ENCODE measurements at places on chromosomes 11 and 22. TPM values are rescaled to one million over a fixed set of nuclear protein-coding genes. Genes with fewer than 3 reads are reported as not detected.

GRCh38 chr11:64870176-64870892 lies 8.1 kb downstream of the EHD1 start:
- peaks cover 91% of the 10 kb centered on the region for H3K4me1 ChIP-seq
- no peak for DNase-seq
- no peaks in the 10 kb centered on the region for H3K36me3 ChIP-seq
- peak overlapping the region; percentile 22 for H3K4me3 ChIP-seq
- H3K27ac ChIP-seq, result peak overlapping the region; percentile 78

MOGAT2 gene
- 0.27 TPM for total RNA-seq

DGCR6 gene
- total RNA-seq, result 6.4 TPM

PRAME gene
- not detected for total RNA-seq

- H3K27ac ChIP-seq, result no peak overlapping the region
- no peak overlapping the region for H3K4me3 ChIP-seq
- no peaks in the 10 kb centered on the region for H3K4me1 ChIP-seq
- H3K27me3 ChIP-seq, result no peaks in the 10 kb centered on the region
- no peaks in the 10 kb centered on the region for H3K36me3 ChIP-seq
Observed at GRCh38 chr11:40252236-40252635, 1207.2 kb downstream of the LRRC4C start.

MPZL2 gene
- 29.6 TPM for total RNA-seq

DNA sequence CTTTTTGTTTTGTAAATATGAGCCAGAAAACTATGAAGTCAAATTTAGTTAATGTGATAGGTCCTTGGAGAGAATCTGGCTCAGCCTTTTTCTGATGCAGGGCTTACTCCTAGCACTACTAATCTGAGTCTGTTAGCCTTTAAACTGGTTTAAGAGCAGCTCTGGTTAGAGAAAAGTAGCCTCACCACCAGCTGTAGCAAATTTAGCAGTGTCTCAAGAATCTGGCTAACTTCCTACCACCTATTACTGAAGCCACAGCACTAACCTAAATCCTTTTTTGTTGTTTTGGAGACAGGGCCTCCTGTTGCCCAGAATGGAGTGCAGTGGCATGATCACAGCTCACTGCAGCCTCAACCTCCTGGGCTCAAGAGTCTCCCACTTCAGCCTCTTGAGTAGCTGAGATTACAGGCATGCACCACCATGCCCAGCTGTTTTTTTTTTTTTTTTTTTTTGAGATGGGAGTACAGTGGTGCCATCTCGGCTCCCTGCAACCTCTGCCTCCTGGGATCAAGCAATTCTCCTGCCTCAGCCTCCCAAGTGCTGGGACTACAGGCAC lies 13.9 kb downstream of the RBM4B start:
- no peaks in the 10 kb centered on the region for H3K4me1 ChIP-seq
- no peak overlapping the region for H3K27ac ChIP-seq
- H3K27me3 ChIP-seq, result no peaks in the 10 kb centered on the region

DNA sequence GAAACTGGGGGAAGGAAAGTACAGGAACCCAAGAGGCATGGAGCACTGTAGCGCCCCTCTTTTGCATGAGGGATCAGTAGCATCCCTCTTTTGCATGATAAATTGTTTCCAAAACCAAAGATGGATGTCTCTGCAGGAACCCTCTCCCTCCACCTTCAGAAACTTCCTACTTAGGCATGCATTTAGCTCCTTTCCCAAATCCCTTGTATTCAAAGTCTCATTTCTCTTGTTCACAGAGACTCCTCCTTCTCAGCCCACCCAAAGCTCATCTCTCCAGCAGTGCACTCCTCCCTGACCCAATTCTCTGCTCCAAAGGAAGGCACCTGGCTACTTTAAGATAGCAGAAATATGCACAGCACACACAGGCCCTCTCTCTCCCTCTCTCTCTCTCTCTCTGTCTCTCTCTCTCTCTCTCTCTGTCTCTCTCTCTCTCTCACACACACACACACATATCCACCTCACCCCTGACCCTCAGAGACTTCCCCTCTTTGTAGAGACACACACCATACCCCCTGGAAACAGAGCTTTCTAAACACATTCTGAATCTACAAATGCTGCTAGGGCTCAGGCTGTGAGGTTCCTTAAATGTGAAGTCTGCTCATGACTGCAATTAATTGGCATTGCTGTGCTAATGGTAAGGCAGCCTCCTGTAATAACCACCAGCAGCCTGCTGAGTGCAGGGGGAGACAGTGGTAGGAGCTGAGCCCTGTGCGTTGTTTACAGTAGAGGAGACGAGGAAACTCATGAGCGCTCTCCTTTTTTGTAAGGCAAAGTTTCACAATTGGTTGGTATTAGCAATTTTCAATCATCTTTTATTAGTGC lies 519.6 kb downstream of the NTM start:
- no peak for DNase-seq
- no peak overlapping the region for H3K4me3 ChIP-seq
- H3K36me3 ChIP-seq, result no peaks in the 10 kb centered on the region
- no peaks in the 10 kb centered on the region for H3K27me3 ChIP-seq
- H3K27ac ChIP-seq, result no peak overlapping the region
- H3K4me1 ChIP-seq, result no peaks in the 10 kb centered on the region

- no peak overlapping the region for H3K27ac ChIP-seq
- no peak overlapping the region for H3K4me3 ChIP-seq
- DNase-seq, result no peak
- peaks cover 27% of the 10 kb centered on the region for H3K4me1 ChIP-seq
- H3K36me3 ChIP-seq, result no peaks in the 10 kb centered on the region
- no peaks in the 10 kb centered on the region for H3K27me3 ChIP-seq
Observed at GRCh38 chr11:78331711-78332110, 85.9 kb downstream of the GAB2 start.

KRTAP5-5 gene
- not detected for total RNA-seq

- no peaks in the 10 kb centered on the region for H3K36me3 ChIP-seq
- no peak overlapping the region for H3K27ac ChIP-seq
- H3K4me1 ChIP-seq, result no peaks in the 10 kb centered on the region
- H3K27me3 ChIP-seq, result peaks cover 4% of the 10 kb centered on the region
- no peak overlapping the region for H3K4me3 ChIP-seq
Observed at GRCh38 chr11:116124922-116125714, 620.9 kb upstream of the CADM1 start.

DNA sequence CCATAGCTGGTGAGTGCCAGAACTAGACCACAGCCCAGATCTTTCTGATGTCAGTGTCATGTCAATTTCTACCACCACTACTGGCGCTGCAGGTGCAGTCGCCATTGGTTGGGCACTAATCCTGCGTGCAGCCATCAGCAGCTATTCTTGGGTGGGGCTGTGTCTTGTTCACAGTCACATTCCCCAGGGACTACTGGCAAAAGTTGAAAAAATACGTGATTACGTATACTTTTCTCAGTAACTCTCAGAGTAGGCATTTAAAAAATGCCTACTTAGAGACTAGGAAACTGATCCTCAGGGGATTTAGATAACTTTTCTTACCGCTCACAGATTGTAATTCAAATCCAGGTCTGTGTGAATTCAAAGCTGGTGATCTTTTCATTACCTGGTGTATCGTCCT lies 127.7 kb downstream of the ADAMTS15 start:
- H3K27ac ChIP-seq, result no peak overlapping the region
- no peak for DNase-seq
- H3K36me3 ChIP-seq, result no peaks in the 10 kb centered on the region
- H3K27me3 ChIP-seq, result no peaks in the 10 kb centered on the region

CDC45 gene
- total RNA-seq, result 0.36 TPM

DNA sequence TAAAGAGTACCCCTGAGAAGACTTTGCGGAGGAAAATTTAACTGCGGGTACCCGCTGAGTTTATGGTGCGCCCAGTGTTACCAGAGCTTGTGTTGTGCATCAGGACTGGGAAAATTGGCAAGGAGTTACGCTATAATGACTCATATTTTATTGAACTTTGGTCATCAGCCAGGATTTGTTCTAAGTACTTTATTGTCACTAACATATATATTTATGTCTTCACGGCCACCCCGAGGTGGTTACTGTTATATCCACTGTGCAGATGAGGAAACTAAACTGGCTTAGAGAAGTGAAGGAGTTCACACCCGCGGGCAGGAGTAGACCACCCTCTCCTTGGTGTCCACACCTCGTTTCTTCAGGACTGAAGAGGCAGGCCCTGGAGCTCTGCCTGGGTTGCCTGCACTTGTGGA lies 667 bp downstream of the ACCS start:
- DNase-seq, result no peak
- H3K4me3 ChIP-seq, result peak overlapping the region; percentile 85
- no peaks in the 10 kb centered on the region for H3K36me3 ChIP-seq
- H3K27me3 ChIP-seq, result no peaks in the 10 kb centered on the region
- peak overlapping the region; percentile 53 for H3K27ac ChIP-seq

TUB gene
- 17.3 TPM for total RNA-seq

SYT12 gene
- not detected for total RNA-seq

GRCh38 chr22:46463435-46464227 lies 73.8 kb downstream of the CELSR1 start:
- no peaks in the 10 kb centered on the region for H3K36me3 ChIP-seq
- DNase-seq, result peak; percentile 14
- H3K4me3 ChIP-seq, result no peak overlapping the region
- no peaks in the 10 kb centered on the region for H3K4me1 ChIP-seq

OR10A2 gene
- not detected for total RNA-seq

KRTAP5-10 gene
- not detected for total RNA-seq

TRAF6 gene
- total RNA-seq, result 10.1 TPM

DNA sequence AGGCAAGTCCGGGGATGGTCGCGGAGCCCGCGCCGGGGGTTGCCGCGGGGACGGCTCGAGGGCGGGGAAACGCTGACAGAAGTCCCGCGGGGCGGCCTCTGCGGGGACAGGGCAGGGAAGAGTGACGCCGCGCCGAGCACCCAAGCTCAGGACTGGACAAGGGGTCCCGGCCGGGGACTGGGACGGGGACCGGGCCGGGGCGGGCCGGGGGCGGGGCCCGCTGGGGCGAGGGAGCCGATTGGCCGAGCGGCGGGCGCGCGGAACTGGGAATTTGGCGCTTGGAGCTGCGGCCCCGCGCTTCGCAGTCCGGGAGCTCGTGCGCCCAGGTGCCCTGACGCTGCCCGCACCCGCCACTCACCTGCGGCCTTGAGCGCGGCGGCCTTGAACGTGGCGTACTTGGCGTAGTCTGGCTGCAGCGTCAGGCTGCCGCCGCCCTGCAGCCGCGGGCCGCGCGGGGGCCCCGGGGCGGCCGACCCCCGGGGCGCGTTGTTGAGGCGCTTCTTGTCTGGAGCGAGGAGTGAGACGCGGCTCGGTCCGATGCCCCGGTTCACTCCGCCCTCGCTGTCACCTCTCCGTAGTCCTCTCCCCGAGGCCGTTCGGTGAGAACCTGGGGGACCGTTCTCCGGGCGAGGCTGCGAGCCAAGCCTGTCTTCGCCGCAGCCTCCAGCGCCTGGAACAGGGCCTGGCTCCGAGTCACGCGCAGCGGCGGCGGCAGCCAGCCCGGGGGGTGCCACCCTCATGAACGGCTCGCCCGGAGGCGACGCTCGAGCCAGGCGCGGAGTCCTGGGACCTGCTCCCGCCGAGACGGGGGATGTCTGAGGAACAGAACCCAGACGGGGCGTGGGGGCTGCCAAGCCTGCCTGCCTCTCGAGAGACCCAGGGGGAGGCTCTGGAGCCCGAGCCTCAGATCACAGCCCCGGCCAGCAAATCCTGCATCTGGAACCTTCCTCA lies 4.5 kb downstream of the SHISA8 start:
- peaks cover 57% of the 10 kb centered on the region for H3K27me3 ChIP-seq
- peak overlapping the region; percentile 23 for H3K4me3 ChIP-seq
- no peaks in the 10 kb centered on the region for H3K36me3 ChIP-seq
- H3K27ac ChIP-seq, result no peak overlapping the region

RELA gene
- 31.2 TPM for total RNA-seq

DNA sequence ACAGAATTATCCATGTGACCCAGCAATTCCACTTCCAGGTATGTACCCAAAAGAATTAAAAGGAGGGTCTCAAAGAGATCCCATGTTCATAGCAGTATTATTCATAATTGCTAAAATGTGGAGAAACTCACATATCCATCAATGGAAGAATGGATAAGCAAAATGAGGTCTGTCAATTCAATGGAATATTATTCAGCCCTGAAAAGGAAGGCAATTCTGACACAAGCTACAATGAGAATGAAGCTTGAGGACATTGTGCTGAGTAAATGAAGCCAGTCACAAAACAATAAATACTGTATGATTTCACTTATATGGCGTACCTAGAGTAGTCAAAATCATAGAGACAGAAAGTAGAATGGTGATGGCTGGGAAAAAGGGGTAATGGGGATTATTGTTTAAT lies 19.4 kb upstream of the EMID1 start:
- H3K4me1 ChIP-seq, result no peaks in the 10 kb centered on the region
- no peak overlapping the region for H3K27ac ChIP-seq
- DNase-seq, result no peak

DNA sequence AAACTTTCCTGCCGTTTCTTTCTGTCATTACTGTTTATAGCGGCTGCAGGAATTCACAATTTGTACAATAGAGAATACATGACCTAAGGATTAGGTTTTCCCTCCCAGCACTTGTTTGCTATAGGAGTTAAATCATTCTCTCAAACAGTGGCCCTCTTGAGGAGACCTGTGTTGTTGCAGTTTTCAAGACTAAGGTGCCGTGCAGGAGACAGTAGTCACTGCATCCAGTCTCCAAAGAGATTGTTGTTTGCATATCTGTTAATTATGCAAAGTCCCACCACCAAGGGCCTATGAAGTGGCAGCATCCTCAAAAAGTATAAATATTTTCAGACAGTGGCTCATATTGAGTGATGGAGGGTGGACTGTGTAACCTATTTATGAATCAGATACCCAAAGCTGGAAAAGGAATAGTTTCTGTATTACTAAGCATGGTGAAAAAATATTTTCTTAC lies 2.3 kb downstream of the PRSS23 start:
- peak overlapping the region; percentile 16 for H3K4me3 ChIP-seq
- H3K36me3 ChIP-seq, result no peaks in the 10 kb centered on the region
- no peaks in the 10 kb centered on the region for H3K27me3 ChIP-seq
- H3K27ac ChIP-seq, result no peak overlapping the region

- DNase-seq, result no peak
- H3K27ac ChIP-seq, result no peak overlapping the region
- H3K4me1 ChIP-seq, result peaks cover 14% of the 10 kb centered on the region
- H3K36me3 ChIP-seq, result peaks cover 8% of the 10 kb centered on the region
- H3K27me3 ChIP-seq, result no peaks in the 10 kb centered on the region
- H3K4me3 ChIP-seq, result no peak overlapping the region
Observed at GRCh38 chr11:118660681-118661424, 18.6 kb downstream of the TREH start.

All from heart left ventricle (tissue), 16 donors.